ENCODE measurements at places on chromosomes 7 and 10.
A peak's percentile ranks its signal among the peaks of the same experiment; 100 is the strongest.

- no peak for DNase-seq
- H3K36me3 ChIP-seq, result no peaks in the 10 kb centered on the region
- no peak overlapping the region for H3K27ac ChIP-seq
- H3K4me3 ChIP-seq, result no peak overlapping the region
Observed at GRCh38 chr10:118742782-118743181, 12.0 kb downstream of the CACUL1 start.

GRCh38 chr7:24138343-24138742, 145.6 kb upstream of the NPY start:
- H3K4me1 ChIP-seq, result peaks cover 10% of the 10 kb centered on the region
- H3K4me3 ChIP-seq, result no peak overlapping the region
- no peak for DNase-seq

DNA sequence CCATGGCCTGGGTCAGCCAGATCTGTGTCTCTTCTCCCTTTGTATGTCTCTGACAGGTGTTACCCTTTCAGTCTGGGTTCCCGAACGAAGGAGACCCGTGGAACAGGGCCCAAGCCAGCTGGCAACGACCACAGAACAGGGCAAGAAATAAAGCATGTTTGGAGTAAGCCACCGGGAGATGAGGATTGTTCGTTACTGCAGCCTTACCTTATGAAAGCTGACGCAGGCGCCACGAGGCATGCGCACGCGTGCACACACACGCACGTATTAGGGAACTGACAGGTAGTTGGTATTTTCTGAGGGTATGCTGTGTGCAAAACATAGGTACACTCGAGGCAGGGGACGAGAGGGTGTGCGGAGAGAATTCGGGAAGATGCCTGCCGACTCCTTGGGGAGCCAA, 46.4 kb upstream of the ENO4 start:
- peaks cover 11% of the 10 kb centered on the region for H3K27me3 ChIP-seq
- no peaks in the 10 kb centered on the region for H3K4me1 ChIP-seq
- no peak for DNase-seq
- no peak overlapping the region for H3K4me3 ChIP-seq

DNA sequence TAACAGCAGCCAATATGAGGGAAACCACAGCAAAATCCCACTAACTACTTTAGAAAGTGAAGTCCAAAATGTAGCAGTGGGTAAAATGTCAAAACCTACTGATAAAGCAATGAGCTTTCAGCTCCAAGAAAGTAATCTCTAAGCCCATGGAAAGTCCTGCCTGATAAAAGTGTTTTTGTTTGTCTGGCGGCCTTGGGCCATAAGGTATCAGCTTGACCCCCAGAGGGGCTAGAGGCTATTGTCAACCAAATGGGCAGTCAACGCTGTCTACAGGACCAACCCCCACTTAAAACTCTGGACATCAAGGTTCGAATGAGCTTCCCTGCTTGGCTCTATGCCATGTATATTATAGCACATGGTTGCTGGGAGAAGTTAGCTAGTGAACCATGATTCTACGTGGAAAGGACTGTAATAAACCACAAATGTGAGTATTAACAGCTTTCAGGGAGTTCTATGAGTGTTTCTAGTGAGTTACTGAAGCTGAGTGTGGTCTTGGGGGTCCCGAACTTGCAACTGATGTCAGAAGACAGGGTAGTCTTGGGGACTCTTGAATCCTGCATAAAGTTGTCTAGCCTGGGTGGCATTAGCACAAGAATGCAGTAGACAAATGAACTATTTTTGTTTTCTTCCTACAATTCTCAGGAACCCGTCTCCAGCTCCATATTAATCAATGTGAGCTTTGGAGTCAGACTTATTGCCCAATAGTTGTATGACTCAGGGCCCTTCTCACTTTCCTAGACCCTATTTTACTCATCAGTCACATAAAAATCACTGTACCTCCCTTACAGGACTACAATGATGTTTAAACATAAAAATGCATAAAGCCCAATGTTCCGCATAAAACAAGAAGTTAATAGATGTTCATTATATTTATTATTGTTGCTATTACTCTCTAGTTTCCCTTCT, 164.9 kb downstream of the DGKI start:
- no peak overlapping the region for H3K27ac ChIP-seq
- H3K4me3 ChIP-seq, result no peak overlapping the region
- H3K36me3 ChIP-seq, result no peaks in the 10 kb centered on the region
- H3K27me3 ChIP-seq, result peaks cover 4% of the 10 kb centered on the region
- no peaks in the 10 kb centered on the region for H3K4me1 ChIP-seq

DNA sequence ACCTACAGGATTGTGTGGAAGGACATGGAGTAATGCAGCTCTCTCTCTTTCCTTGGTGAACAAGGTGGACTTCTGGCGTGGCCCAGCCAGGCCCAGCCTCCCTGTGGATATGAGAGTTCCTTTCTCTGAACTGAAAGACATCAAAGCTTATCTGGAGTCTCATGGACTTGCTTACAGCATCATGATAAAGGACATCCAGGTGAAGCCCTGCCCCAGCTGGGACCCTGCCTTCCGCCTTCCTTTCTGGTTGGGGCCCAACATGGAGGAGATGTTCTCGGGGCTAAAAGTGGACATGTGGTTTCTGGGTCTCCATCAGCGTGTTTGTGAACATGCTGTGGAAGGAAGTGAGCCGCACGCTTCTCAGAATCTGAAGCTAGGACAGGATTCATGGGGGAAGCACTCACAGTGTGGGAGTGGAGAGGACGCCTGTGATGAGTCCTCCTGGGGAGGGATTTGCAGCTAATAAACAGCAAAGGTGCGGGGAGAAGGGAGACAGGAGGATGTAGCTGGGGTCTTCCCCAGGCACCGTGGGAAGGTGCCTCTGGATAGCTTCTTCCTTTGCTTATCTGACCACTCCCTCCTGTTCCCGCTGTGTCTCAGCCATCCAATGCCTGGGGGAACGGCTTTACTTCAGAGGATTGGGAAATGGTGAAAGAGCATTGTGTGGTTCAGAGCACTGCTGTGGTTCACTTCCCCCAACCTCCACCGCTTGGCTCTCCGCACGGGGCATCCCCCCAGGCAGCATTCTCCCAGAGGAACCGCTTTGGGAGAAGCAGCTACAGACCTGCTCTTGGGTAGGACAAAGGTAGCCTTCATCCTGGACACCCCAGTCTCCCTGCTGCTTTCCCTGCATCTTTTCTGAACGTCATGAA, 5.5 kb downstream of the CPA5 start:
- DNase-seq, result no peak
- peaks cover 15% of the 10 kb centered on the region for H3K27me3 ChIP-seq
- no peak overlapping the region for H3K27ac ChIP-seq

- no peak overlapping the region for H3K27ac ChIP-seq
- no peaks in the 10 kb centered on the region for H3K27me3 ChIP-seq
- peak; percentile 91 for DNase-seq
- peaks cover 42% of the 10 kb centered on the region for H3K4me1 ChIP-seq
- no peak overlapping the region for H3K4me3 ChIP-seq
- peaks cover 35% of the 10 kb centered on the region for H3K36me3 ChIP-seq
Observed at GRCh38 chr7:130961128-130961601, 227.2 kb upstream of the KLF14 start.

- peaks cover 7% of the 10 kb centered on the region for H3K4me1 ChIP-seq
- H3K27me3 ChIP-seq, result peaks cover 44% of the 10 kb centered on the region
- no peak within 1 kb of the TSS for H3K27ac ChIP-seq
- H3K4me3 ChIP-seq, result peak within 1 kb of the TSS; percentile 65
Observed at GRCh38 chr10:689452-690371, at the start of gene DIP2C. TSS of gene DIP2C (minus strand) at chr10:689668. CDS start at chr10:689578, 90 bp downstream.

DNA sequence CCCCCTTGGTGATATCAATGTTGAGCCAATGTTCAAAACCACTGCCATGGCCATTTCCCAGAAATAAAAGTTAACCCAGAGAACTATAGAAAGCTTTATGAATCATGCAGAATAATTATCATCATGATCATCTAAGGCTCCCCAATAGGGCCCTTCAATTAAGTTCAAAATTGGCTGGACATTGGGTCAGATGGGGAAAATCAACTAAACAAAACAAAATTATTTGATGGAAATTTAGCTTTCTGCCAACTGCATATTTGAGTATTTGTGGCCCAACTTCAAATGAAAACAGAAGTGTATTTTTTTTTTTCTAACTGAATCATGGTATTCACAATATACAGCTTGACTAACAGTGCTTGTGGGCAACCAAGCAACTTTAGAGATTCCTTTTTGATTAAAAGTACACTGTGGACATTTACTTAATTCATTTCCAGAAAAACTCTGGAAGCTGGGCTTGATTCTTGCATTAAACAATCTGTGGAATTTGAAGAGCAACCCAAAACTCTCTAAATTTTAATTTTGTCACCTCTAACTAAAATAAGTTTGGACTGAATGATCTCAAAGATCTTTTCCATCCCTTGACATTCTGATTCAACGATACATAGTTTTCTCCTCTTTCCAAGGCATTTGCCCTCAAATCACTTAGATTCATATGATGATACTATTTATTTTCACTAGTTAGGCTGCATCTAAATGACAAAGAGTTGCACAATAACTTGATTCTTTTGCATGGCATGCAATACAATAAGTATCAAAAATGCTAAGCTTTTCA, 203.2 kb downstream of the AHR start:
- no peaks in the 10 kb centered on the region for H3K36me3 ChIP-seq
- H3K27ac ChIP-seq, result no peak overlapping the region
- no peak for DNase-seq

GRCh38 chr10:116271593-116272439, 1.2 kb downstream of the GFRA1 start:
- H3K27me3 ChIP-seq, result peaks cover 56% of the 10 kb centered on the region
- no peak overlapping the region for H3K27ac ChIP-seq
- H3K36me3 ChIP-seq, result peaks cover 6% of the 10 kb centered on the region
- no peak for DNase-seq
- no peak overlapping the region for H3K4me3 ChIP-seq
- H3K4me1 ChIP-seq, result peaks cover 5% of the 10 kb centered on the region

DNA sequence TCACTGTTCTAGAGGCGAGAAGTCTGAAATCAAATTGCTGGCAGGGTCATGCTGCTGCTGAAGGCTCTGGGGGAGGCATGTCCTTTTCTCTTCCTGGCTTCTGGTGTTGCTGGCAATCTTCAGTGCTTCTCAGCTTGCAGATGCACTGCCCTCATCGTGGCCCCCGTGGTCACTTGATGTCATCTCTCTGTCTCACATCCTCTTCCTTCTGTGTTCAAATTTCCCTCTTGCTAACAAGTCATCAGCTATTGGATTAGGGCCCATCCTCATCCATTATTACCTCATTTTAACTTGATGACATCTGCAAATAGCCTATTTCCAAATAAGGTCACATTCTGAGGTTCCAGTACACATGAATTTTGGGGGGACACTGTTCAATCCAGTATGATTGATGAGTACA, 36.6 kb upstream of the SRGN start:
- H3K36me3 ChIP-seq, result no peaks in the 10 kb centered on the region
- H3K27me3 ChIP-seq, result no peaks in the 10 kb centered on the region
- H3K4me1 ChIP-seq, result peaks cover 66% of the 10 kb centered on the region
- H3K4me3 ChIP-seq, result peak overlapping the region; percentile 4
- H3K27ac ChIP-seq, result peak overlapping the region; percentile 42

DNA sequence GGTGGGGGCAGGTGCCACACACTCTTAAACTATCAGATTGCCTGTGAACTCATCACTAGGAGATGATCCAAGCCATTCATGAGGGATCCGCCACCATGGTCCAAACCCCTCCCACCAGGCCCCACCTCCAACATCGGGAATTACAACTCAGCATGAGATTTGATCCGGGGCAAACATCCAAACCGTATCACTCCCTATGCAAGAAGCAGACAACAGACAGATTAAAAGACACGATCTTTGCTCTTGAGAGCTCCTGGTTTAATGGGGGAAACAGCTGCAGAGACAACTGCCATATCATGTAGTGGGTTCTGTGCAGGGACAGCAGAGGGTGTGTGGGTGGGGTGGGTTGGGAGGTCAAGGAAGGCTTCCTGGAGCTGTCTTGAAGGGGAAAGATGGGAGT, 123.6 kb downstream of the EMX2 start:
- DNase-seq, result no peak
- H3K4me3 ChIP-seq, result no peak overlapping the region
- H3K36me3 ChIP-seq, result no peaks in the 10 kb centered on the region
- H3K4me1 ChIP-seq, result no peaks in the 10 kb centered on the region

GRCh38 chr10:89795840-89796239, 94.5 kb downstream of the KIF20B start:
- no peaks in the 10 kb centered on the region for H3K36me3 ChIP-seq
- H3K27me3 ChIP-seq, result peaks cover 13% of the 10 kb centered on the region
- H3K27ac ChIP-seq, result no peak overlapping the region
- H3K4me3 ChIP-seq, result no peak overlapping the region

DNA sequence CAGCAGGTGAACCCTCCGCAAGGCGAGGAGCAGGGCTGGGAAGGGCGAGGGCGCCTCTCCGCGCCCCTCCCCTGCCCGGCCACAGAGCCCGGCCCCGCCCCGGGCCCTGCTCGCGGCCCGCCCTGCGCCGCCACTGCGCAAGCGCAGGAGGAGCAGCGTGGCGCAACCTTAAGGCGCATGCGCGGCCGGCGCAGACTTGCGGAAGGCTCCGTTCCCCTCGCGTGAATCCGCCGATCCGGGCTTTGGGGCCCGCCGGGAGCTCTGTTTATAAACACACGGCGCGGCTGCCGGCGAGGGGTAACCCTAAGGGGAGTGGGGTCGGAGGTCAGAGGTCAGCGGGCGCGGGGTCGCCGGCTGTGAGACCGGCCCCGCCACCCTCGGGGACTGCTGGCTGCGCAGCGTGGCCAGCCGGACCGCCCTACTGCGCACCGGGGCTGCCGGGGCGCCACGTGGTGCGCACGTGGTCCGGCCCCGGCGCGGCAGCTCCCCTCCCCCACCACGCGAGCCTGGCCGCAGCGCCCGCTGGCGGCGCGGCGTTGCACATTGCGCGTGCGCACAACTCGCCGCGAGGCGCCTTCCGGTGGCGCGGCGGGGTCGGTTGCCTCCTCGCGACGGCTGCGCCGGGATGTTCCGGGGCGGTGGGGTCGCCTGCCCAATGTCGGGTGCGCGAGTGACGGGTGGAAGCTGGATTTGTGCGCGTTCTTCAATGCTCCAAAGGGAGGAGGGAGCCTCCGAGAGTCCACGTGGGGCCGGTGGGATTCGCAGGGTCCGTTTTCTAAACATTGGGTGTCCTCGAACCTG, 40.2 kb upstream of the FOXK1 start:
- peaks cover 4% of the 10 kb centered on the region for H3K27me3 ChIP-seq
- H3K36me3 ChIP-seq, result no peaks in the 10 kb centered on the region
- H3K4me1 ChIP-seq, result peaks cover 13% of the 10 kb centered on the region
- peak overlapping the region; percentile 86 for H3K27ac ChIP-seq
- peak; percentile 93 for DNase-seq

GRCh38 chr7:22116451-22117030, 170.8 kb upstream of the CDCA7L start:
- H3K27me3 ChIP-seq, result no peaks in the 10 kb centered on the region
- no peaks in the 10 kb centered on the region for H3K36me3 ChIP-seq
- peak overlapping the region; percentile 71 for H3K4me3 ChIP-seq
- no peak for DNase-seq

- H3K27ac ChIP-seq, result no peak overlapping the region
- no peak for DNase-seq
- no peak overlapping the region for H3K4me3 ChIP-seq
- H3K36me3 ChIP-seq, result no peaks in the 10 kb centered on the region
- H3K4me1 ChIP-seq, result peaks cover 9% of the 10 kb centered on the region
Observed at GRCh38 chr10:5559642-5560141, 34.9 kb downstream of the CALML3 start.

- H3K4me1 ChIP-seq, result no peaks in the 10 kb centered on the region
- peaks cover 17% of the 10 kb centered on the region for H3K27me3 ChIP-seq
- no peak for DNase-seq
- no peaks in the 10 kb centered on the region for H3K36me3 ChIP-seq
- no peak overlapping the region for H3K4me3 ChIP-seq
Observed at GRCh38 chr10:112363696-112364688, 9.9 kb upstream of the ACSL5 start.
